ENCODE measurements at places on chromosomes 16 and 17.

- no peaks in the 10 kb centered on the region for H3K27me3 ChIP-seq
- H3K27ac ChIP-seq, result no peak overlapping the region
- peaks cover 48% of the 10 kb centered on the region for H3K4me1 ChIP-seq
- no peaks in the 10 kb centered on the region for H3K36me3 ChIP-seq
- no peak for DNase-seq
Observed at GRCh38 chr17:77999413-78000173, 41.1 kb downstream of the TNRC6C start.

- no peak for DNase-seq
- peaks cover 19% of the 10 kb centered on the region for H3K27me3 ChIP-seq
- H3K4me3 ChIP-seq, result peak overlapping the region; percentile 17
Observed at GRCh38 chr16:29876217-29876593, 13.2 kb upstream of the CDIPT start.

- no peak for DNase-seq
- H3K27me3 ChIP-seq, result peaks cover 11% of the 10 kb centered on the region
- no peaks in the 10 kb centered on the region for H3K36me3 ChIP-seq
- H3K4me1 ChIP-seq, result peaks cover 45% of the 10 kb centered on the region
Observed at GRCh38 chr17:7443499-7444485, 1.1 kb upstream of the CHRNB1 start.

GRCh38 chr17:72616447-72616846, 476.0 kb downstream of the SLC39A11 start:
- H3K27me3 ChIP-seq, result no peaks in the 10 kb centered on the region
- no peaks in the 10 kb centered on the region for H3K36me3 ChIP-seq
- H3K27ac ChIP-seq, result no peak overlapping the region
- H3K4me1 ChIP-seq, result peaks cover 5% of the 10 kb centered on the region
- DNase-seq, result no peak
- H3K4me3 ChIP-seq, result no peak overlapping the region

DNA sequence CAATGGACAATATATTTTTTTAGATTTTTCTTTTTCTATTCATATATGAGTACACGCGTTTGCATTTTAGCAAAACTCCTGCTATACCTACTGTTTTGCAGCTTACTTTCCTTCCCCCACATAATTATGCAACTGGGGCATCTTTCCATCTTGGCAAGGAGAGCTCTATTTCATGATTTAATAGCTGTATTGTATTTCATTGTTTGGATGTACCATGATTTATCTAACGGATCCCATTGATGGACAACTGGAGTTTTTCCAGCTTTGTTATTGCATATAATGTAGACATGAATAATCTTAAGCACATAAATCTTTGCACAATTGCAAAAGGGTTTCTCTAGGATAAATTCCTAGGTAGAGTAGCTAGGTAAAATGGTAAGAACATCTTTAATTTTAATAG, 133.9 kb downstream of the PITPNC1 start:
- no peak overlapping the region for H3K4me3 ChIP-seq
- DNase-seq, result no peak
- H3K4me1 ChIP-seq, result peaks cover 27% of the 10 kb centered on the region
- H3K27ac ChIP-seq, result no peak overlapping the region
- H3K36me3 ChIP-seq, result no peaks in the 10 kb centered on the region
- no peaks in the 10 kb centered on the region for H3K27me3 ChIP-seq
